ENCODE measurements at places on chromosomes 1 and 21.

DNA sequence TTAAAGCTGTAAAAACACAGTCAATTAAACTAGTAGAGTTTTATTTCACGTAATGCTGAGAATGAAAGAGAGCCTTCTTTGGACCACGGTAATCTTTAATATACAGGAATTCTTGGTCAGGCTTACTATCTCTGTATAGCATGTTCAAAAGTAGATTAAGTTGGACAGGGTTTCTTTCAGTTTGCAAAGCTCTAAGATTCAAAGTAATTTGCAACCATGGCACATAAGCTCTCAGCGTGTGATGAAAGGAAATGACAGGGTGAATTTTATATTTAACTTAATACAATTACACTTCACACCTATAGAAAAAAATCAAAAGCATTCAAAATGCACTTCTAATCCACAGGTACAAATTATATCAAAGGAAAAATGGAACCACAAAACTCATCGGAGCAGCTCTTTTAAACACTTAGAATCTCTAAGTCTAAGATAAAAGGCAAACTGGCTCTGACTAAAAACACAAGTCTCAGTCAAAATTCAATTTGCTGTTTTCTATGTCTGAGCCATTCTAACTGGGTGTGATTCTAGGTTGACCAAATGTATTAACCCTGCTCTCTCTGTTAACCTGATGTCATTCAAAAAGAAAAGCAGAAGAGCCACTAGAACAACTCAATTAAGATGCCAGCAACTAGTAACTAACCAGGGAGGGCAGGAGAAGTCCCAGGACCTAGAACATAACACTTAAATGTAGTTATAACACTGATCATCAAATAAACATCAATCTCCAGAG is 147.7 kb downstream of the RERE start:
- DNase-seq: no peak

GRCh38 chr1:231416901-231417300 is 5.2 kb downstream of the EGLN1 start:
- DNase-seq: no peak

- DNase-seq: no peak
Observed at GRCh38 chr1:77876884-77877283, 11.5 kb upstream of the NEXN start.

GRCh38 chr1:240258910-240259309 is 167.2 kb downstream of the FMN2 start:
- DNase-seq: no peak

DNA sequence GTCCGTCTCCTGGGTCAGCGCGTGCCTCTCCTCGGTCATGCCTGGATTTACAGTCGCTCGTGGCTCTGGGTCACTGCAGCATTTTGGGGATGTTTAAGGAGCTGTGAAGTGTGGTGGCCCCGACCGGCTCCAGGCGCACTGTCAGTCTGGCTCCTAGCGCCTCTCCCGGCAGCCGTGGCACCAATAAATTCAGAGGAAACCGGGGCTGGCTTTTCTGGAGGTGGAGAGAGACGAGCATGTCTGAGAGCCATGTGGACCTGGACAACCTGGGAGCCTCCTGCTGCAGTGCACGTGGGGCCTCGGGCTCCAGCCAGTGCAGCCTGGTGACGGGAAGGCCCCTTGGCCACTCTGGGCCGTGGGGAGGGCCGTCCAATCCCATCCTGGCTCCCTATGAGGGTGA is 17.1 kb downstream of the PLCH2 start:
- no peak for DNase-seq

DNA sequence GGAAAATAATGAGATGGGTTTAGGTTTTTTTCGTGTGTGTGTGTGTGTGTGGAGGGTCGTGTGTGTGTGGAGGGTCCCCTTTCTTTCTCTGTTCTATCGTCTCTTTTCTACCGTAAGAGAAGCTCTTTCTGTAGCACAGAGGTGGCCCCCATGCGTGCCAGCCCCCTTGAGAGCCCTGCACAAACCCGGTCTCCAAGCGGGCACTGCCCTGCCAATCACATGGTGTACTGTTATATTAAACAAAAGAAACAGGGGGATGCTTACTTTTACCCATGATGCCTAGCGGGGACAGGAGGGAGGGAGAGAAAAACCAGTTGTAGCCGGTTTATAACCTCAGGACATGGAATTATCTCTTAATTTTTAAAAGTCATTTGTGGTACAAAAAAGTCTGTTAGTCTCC is 41.0 kb downstream of the GATAD2B start:
- DNase-seq: no peak

GRCh38 chr1:152497273-152497672 is 13.3 kb upstream of the LCE5A start:
- no peak for DNase-seq

GRCh38 chr1:64712049-64712448 is 32.8 kb upstream of the RAVER2 start:
- no peak for DNase-seq

- DNase-seq: no peak
Observed at GRCh38 chr1:154290921-154291320, 18.5 kb downstream of the HAX1 start.

- no peak for DNase-seq
Observed at GRCh38 chr1:84020151-84020550, 21.2 kb upstream of the TTLL7 start.

Data from type B pancreatic cell (in vitro differentiated cells).